ENCODE measurements at places on chromosomes 5 and 9.

DNA sequence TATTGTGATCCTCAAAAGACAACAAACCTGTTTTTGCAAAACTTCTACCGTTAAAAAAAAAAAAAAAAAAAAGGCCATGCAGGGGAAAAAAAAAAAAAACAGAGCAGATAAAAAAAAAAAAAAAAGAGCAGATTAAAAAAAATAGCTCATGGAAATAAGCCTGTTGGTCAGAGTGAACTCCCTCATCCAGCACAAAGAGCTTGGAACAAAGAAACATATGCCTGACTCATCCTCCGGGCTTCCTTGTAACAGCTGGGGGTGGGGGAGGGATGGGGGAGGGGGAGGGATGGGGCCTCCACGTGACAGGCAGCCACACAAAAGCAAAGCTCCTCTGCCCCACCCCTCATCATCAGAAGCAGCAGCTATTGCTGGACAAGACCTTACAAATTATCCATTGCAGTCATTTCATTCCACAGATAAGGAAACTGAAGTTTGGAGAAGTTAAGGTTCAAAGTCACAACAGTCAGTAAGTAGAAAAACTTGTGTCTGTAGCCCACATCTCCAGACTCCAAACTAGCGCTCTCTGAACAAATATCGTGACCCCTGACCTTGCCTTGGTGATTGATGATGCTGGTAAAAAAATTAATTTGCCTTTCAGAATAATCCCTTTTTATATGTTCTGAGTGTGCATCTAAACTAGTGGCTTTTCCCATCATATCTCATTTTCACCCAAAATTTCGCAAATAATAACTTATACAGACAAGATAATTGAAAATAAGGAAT lies 38.9 kb downstream of the SLC35D2 start:
- DNase-seq = peak; percentile 42

DNA sequence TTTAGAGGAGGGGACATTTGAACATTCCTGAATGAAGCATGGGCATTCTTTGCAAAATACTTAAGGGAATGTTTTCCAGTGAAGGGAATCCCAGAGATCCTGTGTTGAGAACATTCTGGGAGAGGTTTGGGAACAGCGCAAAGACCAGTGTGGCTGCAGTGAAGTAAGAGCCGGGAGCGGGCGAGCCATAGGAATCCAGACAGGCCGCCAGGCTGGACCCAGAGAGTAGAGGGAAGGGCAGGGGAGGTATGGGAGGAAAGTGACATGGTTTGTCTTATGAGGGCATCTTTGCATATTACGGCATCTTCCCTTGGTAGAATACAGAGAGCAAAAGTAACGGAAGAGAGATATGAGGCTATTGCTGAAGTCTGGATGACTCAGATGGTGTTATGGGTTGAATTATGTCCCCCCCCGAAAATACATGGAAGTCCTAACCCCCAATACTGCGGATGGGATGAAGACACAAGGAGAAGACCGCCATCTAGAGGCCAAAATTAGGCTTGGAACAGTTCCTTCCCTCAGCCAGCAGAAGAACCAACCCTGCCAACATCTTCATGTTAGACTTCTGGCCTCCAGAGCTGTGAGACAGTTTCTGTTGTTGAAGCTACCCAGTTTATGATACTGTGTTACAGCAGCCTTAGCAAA lies 268.2 kb downstream of the MAST4 start:
- peak; percentile 40 for DNase-seq

DNA sequence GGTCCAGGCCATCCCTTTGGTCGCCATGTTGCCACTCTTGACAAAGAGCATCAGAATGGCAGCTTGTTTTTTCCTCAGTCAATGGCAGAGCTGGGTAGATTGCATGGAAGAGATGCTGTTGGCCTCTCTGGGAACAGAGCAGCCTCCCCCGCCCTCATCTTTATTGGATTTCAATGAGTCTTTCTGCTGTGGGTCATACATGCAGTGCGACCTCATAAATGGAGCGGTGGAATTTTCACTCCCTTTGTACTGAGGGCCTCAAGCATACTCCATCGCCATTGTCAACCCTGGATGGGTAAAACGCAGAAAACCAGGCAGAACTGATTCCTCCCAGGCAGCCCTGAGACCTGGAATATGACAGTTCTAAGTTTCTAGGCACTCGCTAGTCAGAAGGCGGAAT lies 71.8 kb downstream of the ZNF618 start:
- DNase-seq = no peak

DNA sequence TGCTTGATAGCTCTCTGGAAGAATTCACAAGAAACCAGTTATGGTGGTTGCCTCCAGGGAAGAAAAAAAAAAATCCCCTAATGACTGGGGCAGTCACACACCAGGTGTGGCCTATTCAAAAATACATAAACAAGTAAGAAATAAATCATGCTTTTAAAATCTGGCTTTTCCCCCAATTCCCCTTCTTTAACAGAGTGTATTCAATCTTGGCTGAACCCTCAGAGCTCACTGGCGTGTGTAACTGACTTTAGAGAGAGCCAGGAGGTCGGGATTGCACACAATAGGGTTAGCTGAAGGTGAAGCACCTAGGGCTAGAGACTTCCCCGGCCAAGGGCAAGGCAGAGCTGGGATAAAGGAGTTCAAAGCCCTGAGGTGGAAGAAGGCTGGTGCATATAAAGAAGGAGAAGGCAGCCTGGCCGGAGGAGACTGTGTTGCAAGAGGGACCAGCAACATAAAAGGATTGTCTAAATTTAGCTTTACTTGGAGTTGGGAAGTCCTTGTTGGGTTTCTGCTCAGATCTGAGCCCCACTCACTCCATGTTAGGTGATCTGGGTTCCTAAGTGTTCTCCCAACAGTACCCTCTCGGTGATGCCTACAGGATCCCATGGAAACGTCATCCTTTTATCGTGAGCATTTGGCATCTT lies 19.7 kb downstream of the FNBP1 start:
- DNase-seq = no peak
